ENCODE measurements at places on chromosomes 12 and 14. TPM values are rescaled to one million over a fixed set of nuclear protein-coding genes. Genes with fewer than 3 reads are reported as not detected.

GRIN2B gene
- 0.61 TPM for polyA plus RNA-seq

RD3L gene
- polyA plus RNA-seq = not detected

GRCh38 chr14:36520601-36521525 lies 831 bp upstream of the NKX2-1 start:
- no peak for DNase-seq

DNA sequence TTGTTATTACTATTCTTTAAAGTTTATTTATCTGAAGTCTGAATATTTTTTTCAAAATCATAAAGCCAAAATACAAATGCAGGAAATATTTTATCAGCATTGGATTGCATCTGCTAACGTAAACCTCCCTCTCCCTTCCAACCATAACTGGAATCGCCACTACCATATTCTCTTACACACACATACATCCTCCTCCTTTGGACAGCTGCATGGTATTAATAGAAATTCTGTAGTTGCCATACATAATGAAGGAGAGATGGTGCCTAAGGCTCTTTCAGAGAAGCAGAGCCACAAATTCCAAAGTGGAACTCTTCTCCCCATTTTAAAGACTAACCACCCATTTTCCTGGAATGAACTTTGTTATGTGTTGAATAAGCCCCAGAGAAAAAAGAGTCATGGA lies 352.7 kb downstream of the MDGA2 start:
- no peak for DNase-seq

GRCh38 chr12:56336361-56337167 lies 2.1 kb upstream of the IL23A start:
- DNase-seq = no peak

SETD3 gene
- polyA plus RNA-seq = 41.2 TPM

OS9 gene
- polyA plus RNA-seq = 201 TPM

DNA sequence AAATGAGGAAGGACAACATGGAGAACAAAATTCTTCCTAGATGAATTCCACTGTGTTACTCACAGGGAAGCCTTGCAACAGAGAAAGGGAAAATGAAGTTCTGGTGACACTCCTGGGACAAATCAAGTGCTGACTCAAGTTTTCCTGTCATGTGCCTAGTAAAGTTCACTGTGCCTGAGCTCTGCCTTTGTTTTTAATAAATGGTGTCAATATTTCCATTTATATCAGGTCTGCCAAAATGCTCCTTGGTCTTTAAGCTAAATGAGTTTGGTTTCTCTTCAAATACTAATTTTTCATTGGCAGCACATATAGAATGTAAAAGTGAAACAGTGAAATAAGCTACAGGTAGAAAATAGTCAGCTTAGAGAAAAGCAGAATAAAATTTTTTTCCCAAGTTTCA lies 33.0 kb downstream of the HIGD1C start:
- no peak for DNase-seq

DNA sequence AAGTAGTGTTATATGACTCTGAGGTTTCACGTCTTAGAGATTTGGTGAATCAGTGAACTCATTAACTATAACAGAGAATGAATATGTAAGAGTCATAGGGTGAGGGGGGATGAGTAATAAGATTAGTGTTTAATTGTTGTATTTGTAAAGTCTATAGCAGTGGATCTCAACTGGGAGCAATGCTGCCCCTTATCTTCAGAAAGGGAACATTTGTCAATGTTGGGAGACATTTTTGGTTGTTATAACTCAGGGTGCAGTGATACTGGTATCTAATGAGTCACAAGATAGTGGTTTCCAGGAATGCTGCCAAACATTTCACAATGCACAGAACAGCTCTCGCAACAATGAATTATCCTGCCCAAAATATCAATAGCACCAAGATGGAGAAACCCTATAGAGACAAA lies 1193.7 kb downstream of the GALC start:
- no peak for DNase-seq

DAD1 gene
- 410 TPM for polyA plus RNA-seq

DNA sequence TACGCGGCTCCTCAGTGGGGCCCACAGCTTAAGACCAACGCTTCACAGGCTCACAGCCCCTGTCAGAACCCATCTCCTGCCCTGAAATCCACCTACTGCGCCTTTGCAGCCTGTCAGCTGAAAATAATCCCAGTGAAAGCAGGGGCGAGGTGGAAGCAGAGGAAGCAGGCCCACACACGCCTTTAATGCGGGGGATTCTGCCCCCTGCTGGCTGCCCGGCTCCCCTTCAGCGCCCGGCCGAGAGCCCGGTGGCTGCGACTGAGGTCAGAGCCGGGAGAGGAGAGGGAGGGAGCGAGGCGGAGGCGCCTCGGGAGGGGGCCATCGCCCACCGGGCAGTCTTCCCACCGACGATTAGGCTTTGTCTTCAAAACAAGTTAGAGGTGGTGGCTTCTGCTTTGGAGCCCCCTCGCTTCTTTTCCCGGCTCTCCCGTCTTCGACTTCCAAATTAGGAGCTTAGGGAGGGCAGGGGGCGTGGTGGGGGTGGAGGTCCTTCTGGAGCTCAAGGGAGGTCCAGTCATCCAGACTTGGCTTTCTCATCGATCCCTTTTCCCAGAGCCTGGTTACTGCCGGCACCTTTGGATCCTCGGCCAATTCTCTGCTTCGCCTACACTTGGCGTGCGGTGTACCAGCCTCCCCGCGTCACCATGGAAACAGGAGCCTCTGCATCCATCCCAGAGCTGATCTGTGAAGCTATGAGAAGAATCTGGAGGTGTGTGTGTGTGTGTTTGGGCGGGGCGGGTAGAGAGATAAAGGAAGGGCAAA lies 25.2 kb upstream of the RND1 start:
- peak; percentile 93 for DNase-seq

DNA sequence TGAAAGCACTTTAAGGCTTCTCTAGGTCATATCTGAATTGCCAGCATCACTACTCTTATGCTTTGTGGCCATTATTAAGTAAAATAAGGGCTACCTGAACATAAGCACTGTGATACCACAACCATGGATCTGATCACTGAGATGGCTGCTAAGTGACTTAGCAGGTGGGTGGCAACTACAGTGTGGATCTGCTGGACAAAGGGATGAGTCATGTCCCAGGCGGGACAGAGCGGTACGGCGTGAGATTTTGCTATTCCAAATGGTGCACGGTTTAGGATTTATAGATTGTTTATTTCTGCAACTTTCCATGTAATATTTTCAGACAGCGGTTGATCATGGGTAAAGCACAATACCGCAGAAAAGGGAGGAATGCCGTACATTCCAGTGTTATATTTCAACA lies 39.4 kb downstream of the MLXIP start:
- no peak for DNase-seq

CISTR gene
- not detected for polyA plus RNA-seq

IL31 gene
- polyA plus RNA-seq = not detected
